SW480 (cell line): ENCODE measurements at places on chromosomes 6 and 20.
A peak's percentile ranks its signal among the peaks of the same experiment; 100 is the strongest.

DNA sequence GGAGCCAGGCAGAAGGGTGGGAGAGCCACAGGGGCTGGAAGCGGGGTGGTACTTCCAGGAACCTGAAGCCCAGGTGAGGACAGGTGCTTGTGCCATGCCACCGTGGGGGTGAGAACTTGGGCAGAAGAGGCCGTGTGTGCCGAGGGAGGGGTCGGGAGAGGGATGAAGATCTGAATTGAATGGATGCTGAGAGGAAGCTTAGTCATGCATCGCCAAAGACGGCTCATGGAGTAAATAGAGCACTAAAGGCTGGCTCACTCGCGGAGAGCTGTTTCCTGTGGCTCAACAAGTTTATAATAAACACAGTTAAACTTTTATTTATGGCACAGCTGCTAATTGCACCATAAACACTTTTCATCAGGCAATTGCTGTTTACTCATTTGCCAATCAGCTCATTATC lies 21.7 kb upstream of the MYT1 start:
- DNase-seq, result no peak

DNA sequence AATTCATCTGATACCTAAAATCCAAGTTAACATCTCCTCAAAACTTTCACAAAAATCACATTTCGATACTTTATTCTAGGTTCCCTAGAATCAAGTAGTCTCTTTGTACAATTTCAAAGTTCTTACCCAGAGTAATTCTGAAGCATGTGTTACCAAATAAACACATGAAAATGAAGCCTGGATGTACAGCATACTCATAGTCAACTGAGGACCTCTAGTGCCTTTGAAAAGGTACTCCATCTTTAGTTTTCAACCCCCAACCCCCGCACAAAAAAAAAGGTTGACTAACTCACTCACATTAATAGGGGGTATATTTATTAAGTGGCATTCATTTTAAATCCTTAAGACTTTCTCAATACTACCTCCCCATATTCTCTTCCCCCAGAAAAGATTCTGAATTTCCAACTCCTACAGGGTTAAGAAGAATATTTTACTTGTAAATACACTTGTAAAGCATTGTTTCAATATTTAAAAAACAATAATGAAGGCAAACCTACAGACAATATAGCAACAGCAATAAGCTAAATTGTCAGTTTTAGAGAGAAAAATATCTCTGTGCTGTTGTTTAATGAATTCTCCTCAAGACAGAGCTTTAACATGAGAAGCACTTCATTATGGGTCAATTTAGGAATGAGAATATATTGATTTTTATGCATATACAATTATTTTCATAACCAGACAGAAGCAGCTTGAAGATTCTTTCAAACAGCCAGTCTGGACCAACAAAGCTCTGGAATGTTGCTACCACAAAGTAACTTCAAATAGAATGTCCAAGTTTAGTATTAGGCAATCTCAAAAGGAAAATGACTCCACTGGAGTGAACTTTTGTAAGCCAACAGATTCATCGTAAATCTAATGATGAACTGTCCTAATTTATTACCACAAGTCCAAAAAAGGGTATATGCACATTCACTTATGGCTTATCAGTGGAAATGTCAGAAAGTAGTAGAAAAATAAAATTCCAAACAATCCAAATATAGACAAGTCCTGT lies 3.3 kb downstream of the PLN start:
- DNase-seq, result peak; percentile 59

DNA sequence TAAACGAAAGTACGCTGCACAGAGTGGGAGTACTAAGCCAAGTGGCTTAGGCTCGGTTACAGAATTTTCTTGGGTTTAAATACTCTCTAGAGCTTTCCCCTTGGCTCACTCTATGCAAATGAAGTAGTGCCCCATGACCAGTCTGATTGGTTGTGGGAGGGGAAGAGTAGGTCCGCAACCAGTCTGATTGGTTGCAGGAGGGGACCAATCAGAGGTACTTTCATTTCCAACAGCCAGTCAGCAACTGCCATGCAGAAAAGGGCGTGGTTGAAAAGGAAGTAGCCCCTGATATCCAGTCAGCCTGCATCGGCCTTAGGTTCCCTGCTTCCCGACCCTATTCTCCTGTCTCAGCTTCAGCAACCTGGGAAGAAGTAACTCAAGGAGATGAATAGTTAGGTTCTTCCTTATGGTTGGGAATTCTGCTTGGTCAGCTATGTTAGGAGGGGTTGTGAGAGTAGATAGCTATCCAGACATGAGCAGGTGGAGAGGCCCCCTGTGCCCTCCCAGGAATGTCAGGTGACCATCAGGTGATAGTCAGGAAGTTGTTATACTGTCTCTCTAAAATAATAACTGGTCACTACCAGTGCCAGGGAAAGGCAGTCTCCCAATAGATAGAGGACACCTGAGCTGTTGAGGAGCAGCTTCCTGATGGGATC lies 57.4 kb downstream of the FARS2 start:
- no peak for DNase-seq

DNA sequence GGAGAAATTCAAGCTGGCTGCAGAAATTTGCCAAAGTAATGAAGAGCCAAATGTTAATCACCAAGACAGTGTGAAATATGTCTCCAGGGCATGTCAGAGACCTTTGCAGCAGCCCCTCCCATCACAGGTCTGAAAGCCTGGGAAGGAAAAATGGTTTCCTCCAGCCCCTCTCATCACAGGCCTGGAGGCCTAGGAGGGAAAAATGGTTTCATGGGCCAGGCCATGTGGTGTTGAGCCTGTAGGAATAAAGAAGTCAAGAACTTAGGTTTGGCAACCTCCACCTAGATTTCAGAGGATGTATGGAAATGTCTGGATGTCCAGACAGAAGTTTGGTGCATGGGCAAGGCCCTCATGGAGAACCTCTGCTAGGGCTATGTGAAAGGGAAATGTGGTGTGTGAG lies 185.0 kb downstream of the SLC35F1 start:
- DNase-seq, result no peak

GRCh38 chr6:134309227-134309626 lies 8.7 kb downstream of the SGK1 start:
- DNase-seq, result no peak

DNA sequence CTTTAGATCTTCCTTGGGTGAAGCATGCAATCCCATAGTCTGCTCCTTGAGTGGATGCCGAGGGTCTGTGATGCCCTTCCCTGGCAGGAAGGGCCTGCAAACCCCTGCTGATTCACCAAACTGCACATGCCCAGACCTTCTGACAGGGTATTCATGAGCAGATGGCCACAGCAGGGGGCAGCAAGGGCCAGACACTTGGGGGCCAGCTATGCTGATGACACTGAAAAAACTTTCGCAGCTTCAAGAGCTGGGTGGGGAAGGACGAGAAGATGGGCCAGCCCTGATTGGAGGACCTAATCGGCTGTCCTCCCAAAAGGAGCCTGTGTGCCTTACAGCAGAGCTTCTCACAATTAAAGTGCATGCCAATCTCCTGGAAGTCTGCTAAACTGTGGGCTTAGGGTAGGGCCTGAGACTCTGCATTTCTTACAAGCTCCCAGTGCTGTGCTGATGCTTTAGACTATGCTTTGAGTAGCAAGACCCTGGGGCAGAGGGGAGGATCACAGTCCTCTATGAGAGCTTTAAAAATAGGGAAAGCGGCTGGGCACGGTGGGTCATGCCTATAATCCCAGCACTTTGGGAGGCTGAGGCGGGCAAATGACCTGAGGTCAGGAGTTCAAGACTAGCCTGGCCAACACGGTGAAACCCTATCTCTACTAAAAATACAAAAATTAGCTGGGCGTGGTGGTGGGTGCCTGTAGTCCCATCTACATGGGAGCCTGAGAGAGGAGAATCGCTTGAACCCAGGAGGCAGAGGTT lies 15.2 kb upstream of the GDAP1L1 start:
- DNase-seq, result no peak

DNA sequence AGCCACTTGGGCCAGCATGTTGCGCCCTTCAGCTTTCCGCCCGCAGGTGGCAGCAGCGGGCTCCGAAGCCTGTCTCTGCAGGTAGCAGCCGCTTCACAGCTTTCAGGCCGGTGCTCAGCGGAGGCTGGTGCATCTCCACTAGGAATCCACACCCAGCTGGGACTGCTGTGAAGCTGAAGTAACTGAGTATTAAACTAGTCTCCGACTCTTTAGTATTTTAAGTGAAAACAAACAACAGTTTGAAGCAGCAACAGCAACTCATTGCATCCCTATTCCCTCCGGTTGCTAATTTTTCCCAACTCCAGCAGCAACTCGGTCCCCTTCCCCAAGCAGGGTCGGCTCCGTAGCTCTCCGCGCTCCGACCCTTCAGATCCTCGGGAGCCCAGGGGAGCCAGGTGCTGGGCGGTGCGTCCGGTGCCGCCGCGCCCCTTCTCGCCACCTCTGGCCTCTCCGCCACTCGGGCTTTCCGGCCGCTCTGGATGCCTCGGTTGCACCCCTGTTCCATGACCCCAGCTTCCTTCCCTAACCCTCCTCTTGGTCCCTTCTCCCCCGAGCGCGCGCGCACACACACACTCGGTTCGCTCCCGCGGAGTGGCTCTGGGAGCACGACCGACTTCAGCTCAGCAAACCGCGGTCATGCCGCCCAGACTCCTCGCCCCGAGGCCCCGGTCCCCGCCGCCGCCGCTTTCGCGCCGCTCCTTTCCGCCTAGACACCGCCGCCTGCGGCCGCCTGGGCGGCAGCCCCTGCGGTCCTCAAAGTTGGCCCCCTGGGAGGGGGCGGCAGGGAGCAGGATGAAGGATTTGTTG lies 765 bp upstream of the NKAIN2 start:
- peak; percentile 80 for DNase-seq

GRCh38 chr6:70314296-70314695 lies 11.4 kb upstream of the COL9A1 start:
- no peak for DNase-seq

- DNase-seq, result peak; percentile 18
These were observed 155.1 kb upstream of the SOX4 start for GRCh38 chr6:21438237-21438985.

DNA sequence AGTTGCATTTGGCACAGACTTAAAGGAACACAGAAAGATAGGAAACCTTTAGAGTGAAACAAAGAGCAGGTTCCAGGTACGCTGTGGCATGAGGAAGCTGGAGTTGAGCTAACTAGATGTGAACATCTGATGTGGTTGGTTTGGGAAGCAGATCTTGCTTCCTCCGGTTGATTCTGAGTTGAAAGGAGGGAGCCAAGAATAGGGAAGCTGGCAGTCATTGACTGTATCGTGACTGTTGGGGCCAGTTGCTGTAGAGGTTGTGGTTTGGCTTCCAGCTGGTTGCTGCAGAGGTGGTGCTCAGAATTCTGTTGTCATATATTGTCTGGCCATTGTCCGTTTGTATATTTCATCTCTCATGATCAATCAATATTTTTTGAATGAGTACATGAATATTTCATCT lies 325.9 kb downstream of the PLCB1 start:
- DNase-seq, result no peak

GRCh38 chr20:1891263-1892118 lies 3.7 kb upstream of the SIRPA start:
- DNase-seq, result no peak

- no peak for DNase-seq
These were observed 20.0 kb downstream of the SPAG4 start for GRCh38 chr20:35635652-35636051.

- DNase-seq, result no peak
These were observed 4.4 kb upstream of the ARFGAP1 start for GRCh38 chr20:63268256-63268655.

DNA sequence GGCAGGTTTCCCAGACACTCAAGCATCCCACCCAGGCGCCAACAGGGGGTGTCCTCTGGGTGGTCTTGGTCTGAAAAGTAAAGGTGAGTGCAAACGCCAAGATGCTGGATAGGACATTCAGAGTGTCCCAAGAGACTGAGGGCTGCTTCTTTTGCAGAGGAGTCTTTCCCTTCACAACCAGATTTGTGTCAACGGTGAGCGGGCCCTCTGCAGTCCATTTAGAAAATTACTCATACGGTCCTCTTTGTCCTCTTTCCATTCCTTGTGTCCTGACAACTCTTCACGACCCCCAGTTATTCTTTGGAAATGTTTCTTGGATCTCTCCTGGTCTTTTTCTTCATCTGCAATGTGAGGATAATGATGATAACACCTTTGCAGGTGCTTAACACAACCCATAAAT lies 257.8 kb downstream of the CDC5L start:
- DNase-seq, result no peak

- DNase-seq, result no peak
These were observed 130.9 kb upstream of the DEFB112 start for GRCh38 chr6:50180646-50181045.

DNA sequence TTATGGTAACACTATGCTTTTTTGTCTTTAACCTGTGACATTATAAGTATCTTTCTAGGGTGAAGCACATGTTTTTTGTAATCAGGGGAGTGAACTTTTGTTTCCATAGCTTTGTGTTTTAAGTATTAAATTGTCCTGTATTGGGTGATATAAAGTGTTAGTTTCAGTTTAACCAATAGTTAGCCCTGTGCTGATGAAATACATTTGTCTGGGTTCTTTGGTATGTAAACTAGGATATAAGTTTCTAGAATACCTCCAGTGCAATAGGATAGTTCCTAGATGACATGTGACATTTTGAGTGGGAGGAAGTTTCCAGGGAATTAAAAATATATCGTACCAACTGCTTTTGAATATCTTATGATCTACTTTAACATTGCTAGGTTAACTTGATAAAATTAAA lies 611.0 kb upstream of the MARCKS start:
- no peak for DNase-seq

GRCh38 chr6:98832284-98833056 lies 1.9 kb upstream of the POU3F2 start:
- DNase-seq, result no peak

GRCh38 chr20:47274401-47275108 lies 81.9 kb downstream of the ZMYND8 start:
- peak; percentile 77 for DNase-seq

DNA sequence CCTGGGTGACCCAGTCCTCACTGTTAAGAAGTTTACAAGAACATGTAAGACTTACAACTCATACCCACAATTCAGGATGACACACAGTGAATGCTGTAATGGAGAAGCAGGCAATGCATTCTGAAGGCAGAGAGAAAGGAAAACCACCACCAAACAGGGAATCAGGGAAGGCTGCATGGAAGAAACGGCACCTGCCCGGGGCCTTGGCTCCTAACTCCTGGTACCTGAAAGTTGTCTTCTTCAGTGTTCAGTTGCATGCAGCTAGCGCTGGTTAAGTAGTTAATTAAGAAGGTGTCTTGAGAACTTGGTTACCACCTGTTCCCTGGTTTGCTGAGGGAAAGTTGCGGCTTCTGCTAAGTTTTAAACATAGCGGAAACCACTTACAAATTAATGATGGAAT lies 57.2 kb downstream of the GPR6 start:
- no peak for DNase-seq

- no peak for DNase-seq
These were observed 11.2 kb upstream of the BHLHE23 start for GRCh38 chr20:63017826-63018411.
